Endothelial cell of umbilical vein (primary cell): ENCODE measurements at places on chromosomes 2 and 18. TPM values are rescaled to one million over a fixed set of nuclear protein-coding genes. Genes with fewer than 3 reads are reported as not detected.

- H3K27ac ChIP-seq = no peak overlapping the region
- H3K27me3 ChIP-seq = no peaks in the 10 kb centered on the region
- H3K36me3 ChIP-seq = no peaks in the 10 kb centered on the region
Measured at GRCh38 chr2:1599301-1600085, 144.8 kb downstream of the PXDN start.

DNA sequence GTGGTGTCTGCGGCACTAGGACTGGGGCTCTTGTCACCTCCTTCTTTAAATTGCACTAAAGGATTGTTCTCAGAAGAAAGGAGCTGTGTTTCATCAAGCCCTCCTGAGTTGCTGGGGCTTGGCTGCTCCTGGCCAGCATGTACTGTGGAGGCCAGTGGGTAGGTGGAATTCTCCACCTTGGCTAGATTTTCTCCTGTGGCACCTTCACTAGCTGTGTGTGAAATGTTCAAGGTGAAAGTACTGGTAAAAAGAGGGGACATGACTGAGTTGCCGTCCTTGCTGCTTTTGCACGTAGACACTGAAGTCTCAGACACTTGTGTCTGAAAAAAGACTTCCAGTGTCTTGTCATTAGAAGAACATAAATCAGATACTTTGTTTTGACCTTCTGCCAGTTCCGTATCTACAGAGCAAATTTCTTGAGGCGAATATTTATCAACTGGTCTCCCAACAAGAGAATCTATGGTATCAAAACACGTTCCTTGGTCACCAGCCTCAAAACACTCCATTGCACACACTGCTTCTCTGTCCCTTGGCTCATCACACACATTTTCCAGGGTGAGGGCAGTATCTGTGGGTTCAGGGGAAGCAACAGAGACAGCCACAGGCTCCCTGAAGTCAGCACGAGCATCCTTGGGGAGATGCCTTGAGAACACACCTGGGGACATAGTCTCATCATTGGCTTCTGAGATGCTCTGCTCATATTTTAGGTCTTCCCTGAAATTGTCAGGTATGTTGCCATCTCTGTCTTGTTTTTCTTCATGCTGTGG, 91.4 kb downstream of the ALPK2 start:
- no peaks in the 10 kb centered on the region for H3K27me3 ChIP-seq
- no peak overlapping the region for H3K4me3 ChIP-seq
- H3K36me3 ChIP-seq = no peaks in the 10 kb centered on the region
- H3K27ac ChIP-seq = no peak overlapping the region
- DNase-seq = no peak

GRCh38 chr2:155379494-155379893, 681.0 kb downstream of the KCNJ3 start:
- no peaks in the 10 kb centered on the region for H3K27me3 ChIP-seq
- no peak overlapping the region for H3K27ac ChIP-seq
- DNase-seq = peak; percentile 41
- H3K4me1 ChIP-seq = peaks cover 19% of the 10 kb centered on the region
- H3K4me3 ChIP-seq = no peak overlapping the region

- H3K27me3 ChIP-seq = peaks cover 7% of the 10 kb centered on the region
- H3K36me3 ChIP-seq = no peaks in the 10 kb centered on the region
- no peak overlapping the region for H3K27ac ChIP-seq
- H3K4me1 ChIP-seq = no peaks in the 10 kb centered on the region
Measured at GRCh38 chr18:48142994-48143393, 212.5 kb upstream of the SMAD2 start.

Gene ORMDL1
- total RNA-seq = 58.0 and 63.3 TPM in 2 replicates
